Fibroblast of lung (primary cell): ENCODE measurements at places on chromosomes 13 and 19. TPM values are rescaled to one million over a fixed set of nuclear protein-coding genes. Genes with fewer than 3 reads are reported as not detected.

Gene LGI4
- 0.17 and 0.26 TPM in 2 replicates for total RNA-seq

Gene CYP4F22
- not detected in 2 replicates for total RNA-seq

Gene IL12RB1
- under 0.01 and 0.50 TPM in 2 replicates for total RNA-seq

Gene ZNF580
- 3.3 and 4.1 TPM in 2 replicates for total RNA-seq

Gene HCST
- 1.0 and 2.0 TPM in 2 replicates for total RNA-seq

Gene CNMD
- not detected in 2 replicates for total RNA-seq

Gene CLIP3
- total RNA-seq, result 8.2 and 19.8 TPM in 2 replicates

Gene SIGLEC10
- not detected in 2 replicates for total RNA-seq

Gene LSM14A
- 73.4 and 97.8 TPM in 2 replicates for total RNA-seq

Gene VAV1
- total RNA-seq, result not detected in 2 replicates

Gene MIR17HG
- total RNA-seq, result 3.3 and 6.2 TPM in 2 replicates

Gene TSHZ3
- 10.3 and 17.3 TPM in 2 replicates for total RNA-seq

Gene PTPRH
- total RNA-seq, result 7.7 and 19.5 TPM in 2 replicates

Gene ZNF790
- 9.1 and 9.2 TPM in 2 replicates for total RNA-seq

Gene CGB2
- total RNA-seq, result not detected in 2 replicates

Gene ZSCAN5B
- not detected in 2 replicates for total RNA-seq

Gene CEACAM21
- not detected in 2 replicates for total RNA-seq

Gene GJB6
- not detected in 2 replicates for total RNA-seq

Gene ATP7B
- 2.6 and 3.3 TPM in 2 replicates for total RNA-seq

Gene AMER2
- total RNA-seq, result under 0.01 TPM in 1 of 2 replicates, not detected in the other

Gene SPACA4
- total RNA-seq, result not detected in 2 replicates

Gene KIR2DL1
- total RNA-seq, result not detected in 2 replicates

Gene TIMM44
- 53.9 and 56.1 TPM in 2 replicates for total RNA-seq

Gene GRK1
- 0.17 TPM in 1 of 2 replicates, not detected in the other for total RNA-seq

Gene ZNF93
- total RNA-seq, result 1.3 and 3.8 TPM in 2 replicates

Gene ACTMAP
- total RNA-seq, result 0.51 and 1.8 TPM in 2 replicates

Gene ZNF729
- not detected in 2 replicates for total RNA-seq
